ENCODE measurements at places on chromosomes 1 and 21.

DNA sequence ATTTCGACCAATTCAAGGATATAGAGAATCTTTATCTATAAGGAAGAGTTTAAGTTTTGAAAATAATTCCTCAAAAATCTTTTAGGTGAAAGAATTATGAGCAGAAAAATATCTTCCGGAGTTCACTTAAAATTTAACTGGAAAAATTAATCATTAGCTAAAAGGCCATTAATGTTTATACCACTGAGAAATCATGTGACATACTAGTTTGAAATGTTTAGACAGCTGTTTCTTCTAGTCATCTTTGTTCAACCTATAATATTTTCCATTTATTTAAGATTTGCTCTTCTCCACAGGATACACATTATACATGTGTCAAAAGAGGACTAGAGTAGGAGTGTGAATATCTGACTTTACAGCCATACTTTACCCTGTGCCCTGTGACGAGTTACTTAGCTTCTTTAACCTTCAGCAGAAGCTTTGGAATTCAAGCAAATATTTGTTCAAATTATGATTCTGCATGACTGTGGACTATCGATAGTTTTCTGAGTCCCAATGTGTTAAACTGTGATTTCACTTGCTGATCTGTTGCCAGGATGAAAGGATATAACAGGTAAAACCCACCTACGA, 374.8 kb downstream of the BRINP3 start:
- no peak overlapping the region for H3K4me3 ChIP-seq
- H3K27me3 ChIP-seq: no peaks in the 10 kb centered on the region
- H3K27ac ChIP-seq: no peak overlapping the region
- DNase-seq: no peak
- H3K36me3 ChIP-seq: no peaks in the 10 kb centered on the region

GRCh38 chr1:219927298-219927955, 930 bp downstream of the SLC30A10 start:
- no peaks in the 10 kb centered on the region for H3K36me3 ChIP-seq
- peaks cover 13% of the 10 kb centered on the region for H3K27me3 ChIP-seq
- H3K4me1 ChIP-seq: no peaks in the 10 kb centered on the region
- H3K4me3 ChIP-seq: no peak overlapping the region
- no peak overlapping the region for H3K27ac ChIP-seq

GRCh38 chr1:229272164-229273158, 1.6 kb downstream of the RAB4A start:
- H3K36me3 ChIP-seq: no peaks in the 10 kb centered on the region
- peaks cover 10% of the 10 kb centered on the region for H3K4me1 ChIP-seq
- H3K4me3 ChIP-seq: no peak overlapping the region
- DNase-seq: no peak
- H3K27ac ChIP-seq: no peak overlapping the region
- no peaks in the 10 kb centered on the region for H3K27me3 ChIP-seq

DNA sequence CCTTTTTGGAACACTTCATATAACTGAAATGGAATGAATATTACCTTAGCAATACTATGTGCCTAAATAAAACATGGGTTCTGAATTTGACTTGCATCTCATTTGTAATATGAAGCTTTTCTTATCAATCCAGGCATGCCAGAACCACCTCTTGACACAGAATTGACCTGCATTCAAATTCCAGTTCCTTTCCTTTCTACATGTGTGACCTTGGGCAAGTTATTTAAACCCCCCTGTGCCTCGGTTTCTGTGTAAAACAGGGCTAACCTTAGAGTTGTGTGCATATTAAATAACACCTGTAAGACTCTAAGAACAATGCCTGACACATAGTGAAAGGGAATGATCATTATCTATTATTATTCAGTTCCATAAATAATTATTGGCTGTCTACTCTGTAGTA, 2.0 kb upstream of the NOS1AP start:
- H3K36me3 ChIP-seq: no peaks in the 10 kb centered on the region
- H3K27ac ChIP-seq: no peak overlapping the region
- H3K4me1 ChIP-seq: peaks cover 6% of the 10 kb centered on the region

DNA sequence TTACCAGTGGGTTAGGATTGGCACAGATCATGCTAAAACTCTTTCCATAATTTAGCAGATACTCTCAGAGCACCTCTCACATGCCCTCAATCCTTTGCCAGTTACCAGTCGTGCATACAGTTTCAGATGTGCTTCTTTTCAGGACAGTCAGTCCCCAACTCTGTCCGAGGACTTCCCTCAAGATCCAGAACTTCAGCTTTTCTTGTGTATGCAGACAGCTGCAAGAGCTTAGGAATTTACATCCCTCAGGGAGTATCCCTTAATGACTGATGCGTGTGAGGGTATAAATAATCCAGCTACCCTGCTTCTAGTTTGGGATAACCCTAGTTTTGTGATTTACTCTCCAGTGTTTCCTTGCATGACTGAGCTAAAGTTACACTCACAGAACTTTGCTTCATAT, 393.0 kb upstream of the PLXNA2 start:
- no peak overlapping the region for H3K27ac ChIP-seq
- no peak for DNase-seq
- no peaks in the 10 kb centered on the region for H3K4me1 ChIP-seq
- H3K27me3 ChIP-seq: no peaks in the 10 kb centered on the region
- H3K4me3 ChIP-seq: no peak overlapping the region

DNA sequence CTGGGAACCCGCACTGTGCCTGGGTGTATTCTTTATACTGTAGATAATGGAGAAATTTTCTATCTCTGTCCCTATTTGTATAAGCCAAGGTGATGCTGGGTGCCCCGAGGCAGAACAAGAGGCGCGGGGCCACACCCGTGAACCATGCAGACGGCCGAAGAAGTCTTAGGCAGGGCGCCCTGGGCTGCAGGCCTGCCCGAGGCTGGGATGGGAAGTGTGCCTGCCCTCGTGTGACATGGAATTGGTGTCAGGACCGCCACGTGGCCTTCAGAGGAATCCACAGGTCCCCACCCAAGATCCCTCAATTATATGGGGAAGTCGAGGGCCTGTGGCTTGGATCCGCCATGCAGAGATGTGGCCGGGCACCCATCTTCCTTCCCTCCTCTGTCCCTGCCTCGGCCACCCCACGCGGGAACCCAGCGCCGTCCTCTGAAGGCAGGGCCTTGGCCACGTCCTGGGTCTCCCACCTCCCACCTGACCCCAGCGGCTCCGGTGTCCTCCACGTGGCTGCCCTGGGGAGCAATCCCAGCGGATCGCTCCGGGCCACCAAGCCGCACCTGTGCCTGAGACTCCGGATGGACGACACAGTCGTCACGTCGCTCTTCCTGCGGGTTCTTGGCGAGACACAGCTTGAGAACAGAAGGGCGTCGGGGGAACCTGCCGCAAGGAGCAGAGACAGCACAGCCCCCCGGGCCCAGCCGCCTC, 19.9 kb upstream of the ARHGEF16 start:
- H3K27me3 ChIP-seq: no peaks in the 10 kb centered on the region
- H3K36me3 ChIP-seq: no peaks in the 10 kb centered on the region
- H3K27ac ChIP-seq: no peak overlapping the region
- DNase-seq: no peak
- H3K4me3 ChIP-seq: no peak overlapping the region
- no peaks in the 10 kb centered on the region for H3K4me1 ChIP-seq

- H3K4me3 ChIP-seq: no peak overlapping the region
- H3K36me3 ChIP-seq: no peaks in the 10 kb centered on the region
- no peaks in the 10 kb centered on the region for H3K27me3 ChIP-seq
- peak; percentile 92 for DNase-seq
- peaks cover 5% of the 10 kb centered on the region for H3K4me1 ChIP-seq
Observed at GRCh38 chr1:77514921-77515776, 167.3 kb downstream of the ZZZ3 start.

- no peak overlapping the region for H3K27ac ChIP-seq
- H3K4me3 ChIP-seq: no peak overlapping the region
- no peak for DNase-seq
- no peaks in the 10 kb centered on the region for H3K27me3 ChIP-seq
- no peaks in the 10 kb centered on the region for H3K36me3 ChIP-seq
Observed at GRCh38 chr21:34535886-34536285, 23.9 kb upstream of the KCNE1 start.

DNA sequence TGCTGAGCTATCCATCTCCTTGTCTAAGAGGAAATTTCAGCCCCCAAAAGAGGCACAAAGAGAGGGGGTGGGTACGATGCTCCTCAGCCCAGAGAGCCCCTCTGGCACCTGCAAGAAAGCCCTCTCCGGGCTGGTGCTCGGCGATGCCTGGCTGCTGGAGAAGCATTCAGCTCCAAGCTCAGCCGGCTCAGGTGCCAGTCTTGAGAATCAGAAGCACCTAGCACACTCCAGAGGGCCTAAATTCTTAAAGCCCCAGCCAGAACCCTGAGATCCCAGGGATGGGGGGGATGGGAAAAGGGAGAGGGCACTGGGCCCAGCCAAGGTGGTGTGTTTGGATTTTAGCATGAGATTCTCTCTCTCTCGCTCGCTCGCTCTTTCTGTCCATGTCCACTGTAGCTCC, 2.9 kb downstream of the GRIK3 start:
- H3K36me3 ChIP-seq: no peaks in the 10 kb centered on the region
- H3K4me1 ChIP-seq: peaks cover 2% of the 10 kb centered on the region
- no peak overlapping the region for H3K27ac ChIP-seq
- H3K27me3 ChIP-seq: peaks cover 27% of the 10 kb centered on the region

DNA sequence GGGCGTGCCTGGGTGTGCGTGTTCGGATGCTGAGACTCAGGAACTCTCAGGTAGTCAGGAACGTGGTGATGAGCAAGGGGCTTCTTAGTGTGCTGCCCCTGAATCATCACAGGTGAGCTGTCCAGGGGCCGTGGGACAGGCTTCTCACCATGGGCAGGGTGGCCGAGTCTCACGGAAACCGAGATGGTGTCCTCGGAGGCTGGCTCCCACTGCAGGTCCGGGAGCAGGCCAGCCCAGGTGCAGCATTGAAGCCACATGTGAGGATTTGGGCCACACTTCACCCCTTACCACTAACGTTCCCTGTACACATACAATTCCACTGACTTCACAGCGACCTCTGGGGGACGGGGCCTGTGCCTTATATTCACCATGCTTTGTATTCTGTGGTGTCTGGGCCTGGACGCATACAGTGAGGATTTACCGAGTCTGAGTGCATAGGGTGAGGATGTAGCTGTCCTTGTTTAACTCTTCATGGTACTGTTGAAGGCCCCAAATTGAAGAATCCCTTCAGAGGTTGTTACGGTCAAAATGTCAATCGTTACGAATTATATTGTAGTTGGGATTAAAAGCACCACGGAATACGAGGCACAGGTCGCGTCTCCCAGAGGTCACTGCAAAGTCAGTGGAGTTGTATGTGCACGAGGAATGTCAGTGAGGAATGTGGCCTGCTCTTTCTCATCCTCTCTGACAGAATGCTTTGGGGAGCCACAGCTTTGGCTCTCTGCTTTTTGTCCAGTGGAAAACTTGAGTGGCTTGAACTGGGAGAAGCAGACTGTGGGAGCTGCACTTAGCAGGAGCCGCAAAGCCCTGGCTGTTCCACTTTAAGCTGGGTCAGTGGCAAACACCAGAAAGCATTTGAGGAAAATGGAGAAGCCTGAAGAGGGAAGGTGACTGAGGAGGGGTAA, 95.3 kb downstream of the MTR start:
- H3K36me3 ChIP-seq: peaks cover 5% of the 10 kb centered on the region
- H3K27ac ChIP-seq: no peak overlapping the region
- no peak overlapping the region for H3K4me3 ChIP-seq
- no peaks in the 10 kb centered on the region for H3K27me3 ChIP-seq

DNA sequence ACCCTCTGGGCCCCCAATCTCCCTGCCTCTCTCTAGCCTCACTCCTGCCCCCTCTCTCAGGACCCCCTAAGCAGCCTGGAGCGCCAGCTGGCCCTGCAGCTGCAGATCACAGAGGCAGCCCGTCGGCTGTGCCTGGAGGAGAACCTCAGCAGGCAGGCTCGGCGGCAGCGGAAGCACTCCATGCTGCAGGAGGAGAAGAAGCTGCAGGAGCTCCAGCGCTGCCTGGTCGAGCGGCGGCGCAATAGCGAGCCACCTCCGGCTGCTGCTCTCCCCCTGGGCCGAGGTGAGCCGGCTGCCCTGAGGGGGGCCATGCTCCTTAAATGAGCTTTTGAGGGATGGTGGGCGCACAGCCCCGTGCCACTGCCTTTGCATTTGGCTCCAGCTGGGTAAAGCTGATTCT, 6.2 kb downstream of the INAVA start:
- peaks cover 18% of the 10 kb centered on the region for H3K36me3 ChIP-seq
- H3K4me1 ChIP-seq: peaks cover 4% of the 10 kb centered on the region
- H3K27ac ChIP-seq: no peak overlapping the region
- DNase-seq: no peak
- H3K4me3 ChIP-seq: no peak overlapping the region

GRCh38 chr1:192604979-192605620, 29.5 kb downstream of the RGS1 start:
- no peak for DNase-seq
- no peaks in the 10 kb centered on the region for H3K27me3 ChIP-seq
- H3K27ac ChIP-seq: no peak overlapping the region
- H3K4me1 ChIP-seq: no peaks in the 10 kb centered on the region
- H3K36me3 ChIP-seq: no peaks in the 10 kb centered on the region
- no peak overlapping the region for H3K4me3 ChIP-seq

DNA sequence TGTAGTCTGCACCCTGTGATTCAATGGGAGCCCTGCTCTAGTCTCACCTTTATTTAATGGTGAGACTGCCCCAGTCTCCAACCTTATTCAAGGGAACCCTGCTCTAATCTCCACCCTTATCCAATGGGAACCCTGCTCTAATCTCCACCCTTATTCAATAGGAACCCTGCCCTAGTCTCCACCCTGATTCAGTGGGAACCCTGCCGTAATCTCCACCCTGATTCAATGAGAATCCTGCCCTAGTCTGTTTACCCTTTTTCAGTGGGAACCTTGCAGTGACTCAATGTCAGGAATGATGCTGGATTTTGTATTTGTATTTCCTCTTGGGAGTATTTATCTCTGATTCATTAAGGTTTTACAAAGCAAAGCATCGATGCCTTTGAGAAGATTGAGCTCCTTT, 39.5 kb downstream of the TRPM2 start:
- no peaks in the 10 kb centered on the region for H3K36me3 ChIP-seq
- no peak for DNase-seq
- no peaks in the 10 kb centered on the region for H3K27me3 ChIP-seq
- no peak overlapping the region for H3K4me3 ChIP-seq
- H3K4me1 ChIP-seq: no peaks in the 10 kb centered on the region

DNA sequence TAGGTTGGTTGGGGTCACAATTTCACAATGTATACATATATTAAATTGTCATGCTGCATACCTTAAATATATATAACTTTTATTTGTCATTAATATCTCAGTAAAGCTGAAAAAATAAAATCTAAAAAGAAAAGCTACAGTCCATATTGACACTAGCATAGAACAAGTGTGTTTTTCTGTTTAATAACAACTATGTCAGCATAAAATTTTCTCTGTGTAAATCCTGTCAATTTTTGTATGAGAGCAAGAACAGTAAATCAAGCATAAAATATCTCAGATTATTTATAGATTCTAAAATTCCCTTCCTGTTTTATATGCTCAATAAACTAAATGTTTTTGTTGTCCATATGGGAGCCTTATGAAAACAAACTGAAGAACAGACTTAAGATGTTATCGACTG, 739.2 kb downstream of the MRPL39 start:
- H3K36me3 ChIP-seq: no peaks in the 10 kb centered on the region
- H3K4me1 ChIP-seq: no peaks in the 10 kb centered on the region
- no peak for DNase-seq
- no peaks in the 10 kb centered on the region for H3K27me3 ChIP-seq
- H3K4me3 ChIP-seq: no peak overlapping the region
